GM12878 (cell line): ENCODE measurements at places on chromosomes 1 and 21. TPM values are rescaled to one million over a fixed set of nuclear protein-coding genes. Genes with fewer than 3 reads are reported as not detected.

DNA sequence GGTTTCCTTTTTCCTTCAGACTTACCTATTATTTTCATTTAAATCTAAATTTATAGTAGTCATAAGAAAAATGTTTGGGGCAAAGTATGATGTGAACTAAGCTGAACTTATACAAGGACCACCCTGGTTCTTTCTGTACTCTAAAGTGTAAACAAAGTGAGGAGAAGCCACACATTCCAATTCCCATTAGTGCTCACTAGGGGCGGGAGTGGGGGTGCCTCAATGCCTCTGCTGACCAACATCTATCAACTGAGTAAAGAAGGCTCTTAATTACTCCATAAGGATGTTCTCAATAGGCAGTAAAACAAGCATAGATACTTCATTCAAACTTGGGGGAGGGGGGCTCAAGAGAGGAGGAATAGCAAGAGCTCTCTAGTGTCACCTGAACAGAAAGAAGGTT, 151.7 kb downstream of the CDC42BPA start:
- DNase-seq = no peak
- no peaks in the 10 kb centered on the region for H3K4me1 ChIP-seq
- H3K27ac ChIP-seq = no peak overlapping the region
- H3K27me3 ChIP-seq = no peaks in the 10 kb centered on the region

DNA sequence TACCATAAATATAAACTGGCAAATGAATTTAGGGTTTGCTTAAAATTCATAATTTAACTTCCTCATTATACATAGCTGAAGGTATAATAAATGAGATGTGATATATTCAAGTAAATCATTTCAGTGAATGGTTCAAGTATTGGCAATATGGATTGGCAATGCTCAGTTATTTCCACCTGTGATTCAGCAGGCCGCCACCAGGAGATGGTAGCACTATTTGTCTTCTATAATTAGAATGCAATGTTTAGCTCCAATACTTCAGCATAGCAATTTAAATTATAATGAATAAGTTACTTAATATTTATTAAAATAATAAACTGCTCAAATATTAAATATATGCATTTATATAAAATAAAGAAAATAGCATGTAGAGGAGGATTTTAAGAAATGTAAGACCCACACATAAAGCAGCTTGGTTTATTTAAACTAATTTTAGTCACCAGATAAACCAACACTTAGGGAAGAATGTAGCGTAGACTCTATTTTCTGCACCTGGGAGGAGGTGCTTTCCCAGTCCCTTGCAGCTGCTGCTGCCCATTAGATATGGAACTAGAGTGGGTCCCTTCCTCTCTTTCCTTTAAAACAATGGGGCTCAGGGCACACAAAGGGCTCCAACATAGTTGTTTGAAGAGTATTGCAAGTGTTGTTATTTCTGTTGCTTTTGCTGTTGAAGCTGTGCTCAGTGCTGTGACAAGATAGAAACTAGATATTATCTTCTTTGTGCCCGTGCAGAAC, 62.1 kb downstream of the PLPPR4 start:
- H3K27me3 ChIP-seq = no peaks in the 10 kb centered on the region
- DNase-seq = no peak
- H3K4me3 ChIP-seq = no peak overlapping the region

NR1I3 gene
- total RNA-seq = not detected in 2 replicates

DNA sequence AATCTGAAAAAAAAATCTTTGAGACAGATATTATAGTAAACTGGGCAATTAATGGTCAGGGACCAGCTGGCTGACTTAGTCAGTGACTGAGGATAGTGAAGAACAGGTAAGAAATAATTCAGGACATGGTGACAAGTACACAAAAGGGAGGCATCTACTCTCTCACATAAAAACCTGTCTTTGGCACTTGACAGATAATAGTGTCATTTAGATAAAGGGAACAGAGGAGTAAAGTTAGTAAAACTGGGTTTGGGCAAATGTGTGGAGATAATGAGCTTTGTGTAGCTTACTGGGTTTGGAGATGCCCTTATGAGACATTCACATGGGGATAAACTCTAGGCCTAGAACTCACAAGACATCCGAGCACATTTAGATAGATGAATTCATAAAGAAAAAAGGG, 4.0 kb downstream of the SSX2IP start:
- H3K4me1 ChIP-seq = peaks cover 9% of the 10 kb centered on the region; the same call in 1 of the 2 replicates
- no peaks in the 10 kb centered on the region for H3K36me3 ChIP-seq
- H3K4me3 ChIP-seq = 0 out of 2 replicates have a peak overlapping the region, but pooled peaks have one; percentile 19

DNA sequence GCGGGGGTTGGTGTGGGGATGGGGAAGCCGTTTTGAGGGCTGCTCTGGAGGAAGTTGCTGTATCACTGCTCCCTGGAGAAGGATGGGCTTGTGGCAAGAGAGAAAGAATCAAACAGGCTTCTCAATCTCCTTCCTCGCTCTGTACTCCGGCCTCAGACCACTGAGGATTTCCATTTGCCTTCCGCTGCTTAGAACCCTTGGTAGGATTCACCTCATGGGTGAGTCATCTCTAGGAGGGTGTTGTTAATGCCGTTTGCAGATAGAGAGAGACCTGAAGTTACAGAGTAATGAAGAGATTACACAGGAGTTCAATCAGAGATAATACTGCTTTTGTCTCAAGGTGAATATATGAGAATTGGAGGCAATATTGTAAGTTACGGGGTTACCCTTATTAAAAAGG, 15.3 kb downstream of the SLC35F3 start:
- no peaks in the 10 kb centered on the region for H3K27me3 ChIP-seq
- H3K36me3 ChIP-seq = no peaks in the 10 kb centered on the region
- H3K4me1 ChIP-seq = no peaks in the 10 kb centered on the region
- H3K4me3 ChIP-seq = no peak overlapping the region
- H3K27ac ChIP-seq = no peak overlapping the region
- no peak for DNase-seq

DNA sequence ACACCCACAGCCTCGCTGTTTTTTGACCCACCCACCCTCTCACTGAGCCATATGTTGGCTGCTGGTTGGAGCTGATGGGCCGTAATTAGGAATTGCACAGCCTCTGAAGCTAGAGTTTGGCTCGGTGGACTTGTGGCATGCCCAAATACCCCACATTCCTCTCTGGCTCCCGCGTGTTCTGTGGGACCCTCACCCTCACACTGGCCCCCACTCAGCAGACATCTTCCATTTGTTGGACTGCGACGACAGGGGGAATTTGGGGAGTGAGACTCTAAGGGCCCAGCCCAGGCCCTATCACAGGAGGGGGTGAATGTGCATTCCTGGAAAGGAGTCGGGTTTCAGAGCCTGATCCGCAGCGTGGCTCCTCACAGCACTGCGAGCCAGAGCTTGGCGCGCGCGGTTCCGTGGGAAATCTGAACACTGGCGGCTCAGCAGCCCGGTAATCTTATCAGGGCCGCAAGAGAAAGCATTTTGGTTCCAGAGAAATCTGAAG, 5.2 kb downstream of the RCSD1 start:
- no peak for DNase-seq
- 0 out of 2 replicates have a peak overlapping the region, but pooled peaks have one; percentile 79 for H3K27ac ChIP-seq
- peaks cover 43% of the 10 kb centered on the region for H3K4me1 ChIP-seq
- peak overlapping the region; percentile 41; the same call in 1 of the 2 replicates for H3K4me3 ChIP-seq

CBR3 gene
- 14.1 and 15.2 TPM in 2 replicates for total RNA-seq

GRCh38 chr1:233367057-233367803, 39.7 kb downstream of the MAP3K21 start:
- no peak for DNase-seq
- no peaks in the 10 kb centered on the region for H3K36me3 ChIP-seq
- H3K27me3 ChIP-seq = no peaks in the 10 kb centered on the region
- H3K27ac ChIP-seq = no peak overlapping the region
- no peaks in the 10 kb centered on the region for H3K4me1 ChIP-seq

DNA sequence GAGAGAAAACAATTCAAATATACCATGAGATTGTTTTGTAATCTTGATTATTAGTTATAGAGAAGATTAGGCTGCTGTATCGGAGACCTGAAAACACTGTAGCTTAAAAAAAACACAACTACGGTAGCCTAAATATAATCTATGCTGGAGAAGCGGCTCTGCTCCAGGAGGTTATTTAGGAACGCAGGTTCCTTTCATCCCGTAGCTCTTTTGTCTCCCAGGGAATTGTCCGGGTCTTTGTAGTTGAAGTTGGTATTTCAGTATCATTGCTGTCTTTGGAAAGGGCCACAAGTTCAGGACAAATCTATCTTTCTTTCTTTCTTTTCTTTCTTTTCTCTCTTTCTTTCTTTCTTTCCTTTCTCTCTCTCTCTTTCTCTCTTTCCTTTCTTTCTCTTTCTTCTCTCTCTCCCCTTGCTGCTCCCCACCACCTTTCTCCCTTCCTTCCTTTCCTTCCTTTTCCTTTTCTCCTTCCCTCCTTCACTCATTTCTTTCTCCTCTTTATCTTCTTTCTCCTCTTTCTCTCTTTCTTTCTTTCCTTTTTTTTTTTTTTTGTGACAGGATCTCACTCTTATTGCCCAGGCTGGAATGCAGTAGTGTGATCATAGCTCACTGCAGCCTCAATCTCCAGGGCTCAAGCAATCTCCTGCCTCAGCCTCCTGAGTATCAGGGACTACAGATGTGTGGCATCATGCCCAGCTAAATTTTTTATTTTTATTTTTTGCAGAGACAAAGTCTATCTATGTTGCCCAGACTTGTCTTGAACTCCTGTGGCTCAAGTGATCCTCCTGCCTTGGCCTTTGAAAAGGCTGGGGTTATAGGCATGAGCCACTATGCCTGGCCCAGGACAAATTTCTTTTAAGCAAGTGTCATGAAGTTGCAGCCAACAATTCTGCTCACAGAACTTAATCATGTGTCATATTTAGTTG, 10.9 kb upstream of the NFIA start:
- H3K27me3 ChIP-seq = no peaks in the 10 kb centered on the region
- H3K4me3 ChIP-seq = no peak overlapping the region
- DNase-seq = no peak

GRCh38 chr1:25232866-25233784, 823 bp upstream of the SYF2 start:
- peak overlapping the region; percentile 88 for H3K27ac ChIP-seq
- peak; percentile 72 for DNase-seq
- H3K4me3 ChIP-seq = peak overlapping the region; percentile 88
- H3K4me1 ChIP-seq = peaks cover 19% of the 10 kb centered on the region

GRCh38 chr1:12490532-12491142, 127.4 kb downstream of the DHRS3 start:
- H3K4me1 ChIP-seq = peaks cover 5% of the 10 kb centered on the region
- no peak overlapping the region for H3K27ac ChIP-seq
- no peak overlapping the region for H3K4me3 ChIP-seq
- no peaks in the 10 kb centered on the region for H3K27me3 ChIP-seq
- no peak for DNase-seq
- no peaks in the 10 kb centered on the region for H3K36me3 ChIP-seq

GRCh38 chr1:248593226-248593625, 4.3 kb downstream of the OR2T10 start:
- H3K4me1 ChIP-seq = no peaks in the 10 kb centered on the region
- DNase-seq = no peak
- H3K36me3 ChIP-seq = no peaks in the 10 kb centered on the region
- H3K27ac ChIP-seq = no peak overlapping the region

CRP gene
- 0.54 and 0.72 TPM in 2 replicates for total RNA-seq

DNA sequence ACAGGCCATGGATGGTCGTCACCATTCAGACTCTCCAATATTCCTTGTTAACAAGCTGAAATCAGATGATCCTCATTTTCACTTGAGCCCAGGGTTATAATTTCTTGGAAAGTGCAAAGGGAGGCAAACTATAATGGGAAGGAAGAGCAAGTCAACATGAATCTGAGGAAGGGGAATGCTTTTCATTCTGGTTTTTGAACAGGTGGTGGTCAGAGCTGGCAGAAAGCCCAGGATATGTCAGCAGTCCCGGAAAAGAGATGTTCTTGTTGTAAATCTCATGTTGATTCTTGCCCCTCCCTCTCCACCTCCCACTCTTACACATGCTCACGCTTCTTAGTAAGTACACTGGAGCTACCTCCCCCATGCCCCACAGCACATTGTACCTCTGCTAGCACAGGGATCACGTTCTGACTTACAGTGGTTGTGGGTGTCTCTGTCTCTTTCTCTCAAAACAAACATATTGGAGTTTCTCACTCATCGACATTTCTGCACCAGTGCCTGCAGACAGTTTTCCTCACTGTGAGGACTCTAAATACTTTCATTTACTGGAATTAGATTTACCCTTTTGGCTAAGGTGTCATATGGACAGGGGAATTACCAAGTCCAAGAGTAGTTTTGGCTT, 77.6 kb downstream of the XCL2 start:
- H3K36me3 ChIP-seq = no peaks in the 10 kb centered on the region
- H3K4me3 ChIP-seq = peak overlapping the region; percentile 25; the same call in 1 of the 2 replicates
- H3K27ac ChIP-seq = peak overlapping the region; percentile 56
- DNase-seq = peak; percentile 88

PIGV gene
- total RNA-seq = 10.4 and 10.7 TPM in 2 replicates

GRCh38 chr1:153510984-153511410, 24.8 kb downstream of the S100A6 start:
- H3K4me1 ChIP-seq = no peaks in the 10 kb centered on the region
- H3K27ac ChIP-seq = no peak overlapping the region
- H3K4me3 ChIP-seq = no peak overlapping the region

TMEM269 gene
- 0.13 and 0.18 TPM in 2 replicates for total RNA-seq

BLACAT1 gene
- 0.21 TPM in 2 replicates for total RNA-seq

- H3K4me1 ChIP-seq = no peaks in the 10 kb centered on the region
- DNase-seq = no peak
- no peaks in the 10 kb centered on the region for H3K36me3 ChIP-seq
- H3K27me3 ChIP-seq = 0 out of 2 replicates have a peak, but pooled peaks cover 1% of the 10 kb centered on the region
- H3K4me3 ChIP-seq = no peak overlapping the region
These were observed 272.7 kb downstream of the HHIPL2 start for GRCh38 chr1:222275001-222275728.

DNA sequence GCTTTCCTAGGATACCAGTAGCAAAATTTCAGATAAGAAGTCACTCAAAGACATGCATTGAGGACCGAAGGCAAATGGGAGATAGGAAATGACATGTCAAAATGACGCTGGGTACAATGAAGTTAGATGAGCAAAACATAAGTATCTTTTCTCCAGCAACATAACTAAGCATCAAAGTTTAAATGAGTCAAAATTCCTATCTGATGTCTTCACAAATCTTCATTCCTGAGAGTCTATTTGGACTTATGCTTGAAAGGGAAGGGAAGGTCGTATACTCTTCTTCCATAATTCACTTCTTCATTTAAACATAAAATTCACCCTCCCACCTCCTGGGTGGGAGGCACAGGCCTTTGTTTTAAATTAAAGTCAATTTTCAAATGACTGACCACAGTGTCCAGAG, 4.1 kb upstream of the TMEM81 start:
- H3K27ac ChIP-seq = no peak overlapping the region

SH3D21 gene
- 4.9 and 5.5 TPM in 2 replicates for total RNA-seq

- peaks cover 4% of the 10 kb centered on the region for H3K27me3 ChIP-seq
- no peak for DNase-seq
- H3K27ac ChIP-seq = no peak overlapping the region
- no peak overlapping the region for H3K4me3 ChIP-seq
- no peaks in the 10 kb centered on the region for H3K4me1 ChIP-seq
These were observed 2.4 kb upstream of the CSMD2 start for GRCh38 chr1:34167389-34167788.

- DNase-seq = no peak
- no peaks in the 10 kb centered on the region for H3K4me1 ChIP-seq
- no peaks in the 10 kb centered on the region; the same call in 1 of the 2 replicates for H3K36me3 ChIP-seq
- no peaks in the 10 kb centered on the region for H3K27me3 ChIP-seq
- H3K27ac ChIP-seq = no peak overlapping the region
- H3K4me3 ChIP-seq = no peak overlapping the region
These were observed 21.5 kb downstream of the DESI2 start for GRCh38 chr1:244674446-244674845.
